ENCODE measurements at places on chromosomes 12 and 14. TPM values are rescaled to one million over a fixed set of nuclear protein-coding genes. Genes with fewer than 3 reads are reported as not detected.

RAB2B gene
- 12.6 TPM for total RNA-seq

NKX2-8 gene
- 4.2 TPM for total RNA-seq

KLHDC1 gene
- 0.16 TPM for total RNA-seq

HOXC12 gene
- total RNA-seq, result not detected

TNFAIP2 gene
- total RNA-seq, result 346 TPM

ACOT4 gene
- total RNA-seq, result 2.5 TPM

FZD10 gene
- not detected for total RNA-seq

VASH1 gene
- total RNA-seq, result 3.3 TPM

C12orf75 gene
- 140 TPM for total RNA-seq

OVCH1 gene
- total RNA-seq, result not detected

SYNDIG1L gene
- total RNA-seq, result not detected

GUCY2C gene
- total RNA-seq, result not detected

SERPINA4 gene
- total RNA-seq, result 0.07 TPM

PMEL gene
- 1.4 TPM for total RNA-seq

BCL2L2 gene
- 14.6 TPM for total RNA-seq

EML5 gene
- total RNA-seq, result 0.53 TPM
